ENCODE measurements at places on chromosomes 5 and 9.

DNA sequence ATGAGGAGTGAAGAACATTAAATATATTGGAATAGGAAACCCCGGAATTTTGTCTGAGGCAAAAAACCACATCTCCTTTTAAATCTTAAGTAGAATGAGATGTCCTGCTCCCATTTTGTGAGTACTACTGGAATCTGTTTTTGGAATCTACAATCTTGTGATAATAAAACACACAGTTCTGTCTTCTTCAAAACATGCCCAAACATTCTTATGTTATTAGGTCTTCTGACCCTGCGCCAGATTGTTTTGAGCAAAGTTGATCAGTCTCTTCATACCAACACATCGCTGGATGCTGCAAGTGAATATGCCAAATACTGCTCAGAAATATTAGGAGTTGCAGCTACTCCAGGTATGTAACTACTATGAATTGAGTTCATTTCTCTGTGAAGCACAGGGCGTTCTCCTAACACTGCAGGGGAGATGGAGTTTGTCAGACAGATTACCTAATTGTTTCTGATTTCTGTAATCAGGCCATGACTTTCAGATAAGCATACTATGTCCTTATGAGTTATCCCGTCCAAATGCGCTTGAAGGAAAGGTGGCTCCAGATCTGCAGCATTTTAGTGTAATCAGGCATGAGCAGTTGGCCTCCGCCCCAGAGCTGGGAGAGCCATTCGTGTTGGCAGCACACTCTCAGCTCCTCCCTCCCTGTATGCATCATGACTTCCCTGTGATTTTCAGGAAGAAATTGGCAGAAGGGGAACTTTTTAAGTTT lies 88.0 kb downstream of the NLN start:
- no peak for DNase-seq

- DNase-seq: no peak
Measured at GRCh38 chr9:35350827-35351549, 138.9 kb upstream of the RUSC2 start.

DNA sequence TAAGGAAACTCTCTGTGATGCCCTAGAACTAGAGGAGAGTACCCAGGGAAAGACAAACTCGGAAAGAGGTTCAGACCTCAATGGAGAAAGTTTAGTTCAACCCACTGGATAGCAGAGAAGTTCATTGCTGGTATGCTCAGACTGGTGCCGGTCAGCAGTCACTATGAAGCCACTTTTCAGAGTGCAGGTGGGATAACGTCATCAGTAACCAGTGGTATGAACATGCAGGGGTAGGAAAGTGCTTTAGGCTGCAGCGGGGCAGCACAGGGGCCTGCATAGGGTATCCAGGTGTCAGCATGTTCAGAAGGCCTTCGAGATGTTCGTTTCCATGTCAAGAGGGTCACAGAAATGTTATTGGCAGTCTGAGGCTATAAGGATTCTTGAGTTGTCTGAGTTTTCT lies 20.8 kb upstream of the ANKRD55 start:
- DNase-seq: no peak

DNA sequence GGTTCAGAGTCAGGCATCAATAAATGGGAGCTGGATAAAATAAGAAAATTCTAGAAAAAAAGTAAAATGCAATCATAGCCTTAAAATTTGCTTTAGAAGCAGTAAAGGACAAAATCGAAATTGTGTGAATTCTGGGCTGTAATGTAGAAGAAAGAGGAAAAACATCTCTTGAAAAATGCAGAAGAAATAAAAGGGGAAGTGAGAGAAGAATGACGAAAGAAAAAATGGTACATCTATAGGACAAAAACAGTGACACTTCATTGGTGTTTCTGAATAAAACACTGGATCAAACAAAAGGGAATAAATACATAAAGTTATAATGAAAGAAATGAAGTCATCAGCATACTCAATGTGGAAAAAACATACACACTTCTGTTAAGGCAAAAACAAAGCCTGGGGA lies 642.3 kb downstream of the ACTL7B start:
- no peak for DNase-seq

GRCh38 chr9:126146254-126147145 lies 180.1 kb upstream of the MVB12B start:
- peak; percentile 1 for DNase-seq
